Karpas-422 (cell line): ENCODE measurements at places on chromosomes 11 and 22. TPM values are rescaled to one million over a fixed set of nuclear protein-coding genes. Genes with fewer than 3 reads are reported as not detected.

APOL6 gene
- 0.11 and 0.37 TPM in 2 replicates for total RNA-seq

PDGFB gene
- total RNA-seq, result 0.43 and 2.9 TPM in 2 replicates

ADM2 gene
- 0.79 and 1.4 TPM in 2 replicates for total RNA-seq

LRRC74B gene
- total RNA-seq, result not detected in 2 replicates

OR51I1 gene
- total RNA-seq, result not detected in 2 replicates

RCOR2 gene
- total RNA-seq, result 2.1 and 2.4 TPM in 2 replicates

GRCh38 chr11:32448232-32448631, 12.9 kb upstream of the WT1 start:
- peak; percentile 82 for DNase-seq
- no peak overlapping the region for H3K4me3 ChIP-seq
- H3K4me1 ChIP-seq, result peaks cover 5% of the 10 kb centered on the region

- no peak within 1 kb of the TSS for H3K27ac ChIP-seq
- DNase-seq, result no peak
- H3K36me3 ChIP-seq, result no peaks in the 10 kb centered on the region
- H3K27me3 ChIP-seq, result no peaks in the 10 kb centered on the region
- no peak within 1 kb of the TSS for H3K4me3 ChIP-seq
These were observed at the start of gene IGSF22 for GRCh38 chr11:18726040-18726439. IGSF22 (minus strand) TSS chr11:18726188; CDS start chr11:18724236, 1,952 bp downstream.

GRCh38 chr22:47059076-47059475, 296.6 kb downstream of the TBC1D22A start:
- peak overlapping the region; percentile 65 for H3K27ac ChIP-seq
- no peaks in the 10 kb centered on the region for H3K27me3 ChIP-seq
- DNase-seq, result peak; percentile 53
- peaks cover 57% of the 10 kb centered on the region for H3K4me1 ChIP-seq
- H3K4me3 ChIP-seq, result no peak overlapping the region; the same call in 1 of the 2 replicates

DNA sequence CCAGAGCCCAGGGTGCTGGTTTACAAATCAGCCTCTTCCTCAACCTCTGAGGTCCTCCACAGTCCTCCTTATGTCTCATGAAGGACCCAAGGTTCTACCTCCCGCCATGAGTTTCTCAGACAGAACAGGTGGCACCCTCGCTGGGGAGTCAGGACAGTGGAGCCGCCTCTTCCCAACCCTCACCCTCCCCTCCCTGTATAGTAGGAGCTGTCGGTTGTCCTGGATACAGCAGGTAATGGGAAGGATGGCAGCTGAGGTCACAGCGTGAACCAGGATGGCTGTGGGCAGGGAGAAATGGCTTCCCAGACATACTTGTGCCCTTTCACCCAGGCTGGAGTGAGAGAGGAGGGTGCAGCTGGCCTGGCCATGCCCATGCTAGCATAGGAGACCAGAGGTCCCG, 134.6 kb downstream of the CHST1 start:
- DNase-seq, result no peak
- no peaks in the 10 kb centered on the region for H3K36me3 ChIP-seq
- H3K4me1 ChIP-seq, result no peaks in the 10 kb centered on the region
- no peaks in the 10 kb centered on the region for H3K27me3 ChIP-seq
- no peak overlapping the region for H3K4me3 ChIP-seq

- no peak overlapping the region for H3K27ac ChIP-seq
- DNase-seq, result no peak
- peaks cover 36% of the 10 kb centered on the region for H3K4me1 ChIP-seq
- no peak overlapping the region for H3K4me3 ChIP-seq
- no peaks in the 10 kb centered on the region for H3K36me3 ChIP-seq
These were observed 1381.4 kb downstream of the TBC1D22A start for GRCh38 chr22:48143856-48144255.

GRCh38 chr11:77195071-77195755, 67.2 kb downstream of the MYO7A start:
- H3K27ac ChIP-seq, result no peak overlapping the region
- no peaks in the 10 kb centered on the region for H3K36me3 ChIP-seq
- no peak for DNase-seq
- H3K27me3 ChIP-seq, result no peaks in the 10 kb centered on the region

DNA sequence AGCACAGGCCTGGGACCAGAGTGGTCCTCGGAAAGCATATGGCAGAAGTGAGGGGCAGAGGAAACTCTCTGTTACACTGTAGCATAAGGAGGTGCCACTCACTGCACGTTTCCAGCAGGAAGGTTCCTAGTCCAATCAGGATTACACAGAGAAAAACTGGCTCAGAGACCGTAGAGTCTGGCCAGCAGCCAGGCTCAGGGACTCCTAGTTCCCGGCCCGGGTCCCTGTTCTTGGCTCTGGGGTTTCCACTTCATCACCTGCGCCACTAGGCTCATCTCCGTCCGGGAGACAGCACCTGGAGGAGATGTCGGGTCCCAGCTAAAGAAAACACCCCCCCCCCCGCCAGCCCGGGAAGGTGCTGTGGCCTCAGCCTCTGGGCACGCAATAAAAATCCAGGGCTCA, 1.1 kb downstream of the TTLL12 start:
- H3K36me3 ChIP-seq, result peaks cover 9% of the 10 kb centered on the region; the same call in 1 of the 2 replicates
- H3K4me1 ChIP-seq, result peaks cover 13% of the 10 kb centered on the region
- H3K27me3 ChIP-seq, result no peaks in the 10 kb centered on the region
- peak overlapping the region; percentile 22; the same call in 1 of the 2 replicates for H3K27ac ChIP-seq

DNA sequence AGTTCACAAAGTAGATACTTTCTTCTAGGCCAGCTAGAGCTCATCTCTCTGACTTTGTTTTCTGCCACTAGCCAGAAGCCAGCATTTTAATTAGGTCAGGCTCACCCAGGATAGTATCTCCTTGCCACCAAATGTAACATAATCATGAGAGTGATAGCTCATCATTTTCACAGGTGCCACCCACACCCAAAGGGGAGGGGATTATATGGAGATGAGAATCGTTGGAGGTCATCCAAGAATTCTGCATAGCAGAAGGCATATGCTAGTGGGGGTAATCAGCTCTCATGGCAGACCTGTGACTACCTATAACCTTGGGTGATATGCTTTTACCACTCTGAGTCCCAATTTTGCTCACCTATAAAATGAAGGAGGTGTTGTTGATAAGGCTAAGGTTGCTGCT, 523.0 kb downstream of the METTL15 start:
- no peak overlapping the region for H3K27ac ChIP-seq
- no peaks in the 10 kb centered on the region for H3K27me3 ChIP-seq
- no peaks in the 10 kb centered on the region for H3K4me1 ChIP-seq
- H3K36me3 ChIP-seq, result no peaks in the 10 kb centered on the region

DNA sequence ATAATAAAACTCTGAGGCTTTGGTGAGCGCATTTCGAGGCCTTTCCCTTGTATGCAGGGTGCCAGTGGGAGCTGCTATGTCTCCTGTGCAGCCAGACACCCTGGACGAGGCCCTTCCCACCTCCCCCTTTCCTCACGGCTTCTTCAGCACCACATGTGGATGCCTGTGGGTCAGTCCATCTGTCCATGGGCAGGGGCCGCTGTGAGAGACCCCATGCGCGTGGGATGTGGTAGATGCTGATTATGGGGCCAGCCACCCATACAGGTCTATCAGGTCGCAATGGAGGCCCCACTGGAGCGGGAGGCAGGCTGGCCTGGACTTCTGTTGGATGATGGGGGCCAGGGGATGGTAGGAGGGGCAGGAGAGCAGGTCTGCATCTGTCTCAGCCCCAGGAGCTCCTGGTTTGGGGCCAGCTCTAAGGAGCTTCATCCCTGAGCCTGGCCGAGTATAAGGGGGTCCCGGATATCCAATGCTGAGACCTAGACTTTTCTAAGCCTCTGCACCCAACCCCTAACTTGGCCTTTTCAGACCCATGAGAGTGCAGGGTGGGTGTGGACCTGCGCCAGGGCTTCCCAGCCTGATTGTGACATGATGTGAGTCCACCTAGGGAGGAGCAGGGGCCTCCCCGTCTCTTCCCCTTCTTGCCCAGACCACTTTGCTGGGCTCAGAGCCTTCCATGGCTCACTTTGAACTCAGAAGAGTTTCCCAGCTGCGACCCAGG, 14.0 kb upstream of the DGCR8 start:
- no peaks in the 10 kb centered on the region for H3K4me1 ChIP-seq
- DNase-seq, result no peak
- no peak overlapping the region for H3K4me3 ChIP-seq
- H3K27ac ChIP-seq, result no peak overlapping the region
- no peaks in the 10 kb centered on the region for H3K27me3 ChIP-seq

DNA sequence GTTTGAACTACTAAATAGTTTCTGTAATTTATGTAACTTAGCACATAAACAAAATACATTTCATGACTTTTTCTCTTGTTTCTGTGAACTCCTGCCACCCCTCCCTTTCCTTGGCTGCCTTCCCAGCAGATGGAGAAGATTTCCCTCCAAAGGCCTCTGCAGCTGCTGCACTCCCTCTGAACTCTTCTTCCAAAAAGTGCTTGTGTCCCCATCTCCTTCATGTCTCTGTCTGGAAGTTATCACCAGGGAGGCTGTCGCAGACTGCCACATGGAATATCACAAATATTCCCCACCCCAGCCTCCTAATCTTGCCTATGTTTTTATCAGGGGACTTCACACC, 1068.3 kb downstream of the OPCML start:
- no peaks in the 10 kb centered on the region for H3K4me1 ChIP-seq
- DNase-seq, result no peak
- H3K4me3 ChIP-seq, result no peak overlapping the region
- H3K36me3 ChIP-seq, result no peaks in the 10 kb centered on the region
- H3K27me3 ChIP-seq, result no peaks in the 10 kb centered on the region

- H3K27ac ChIP-seq, result no peak overlapping the region
- H3K4me3 ChIP-seq, result no peak overlapping the region
- H3K27me3 ChIP-seq, result no peaks in the 10 kb centered on the region
- H3K4me1 ChIP-seq, result peaks cover 20% of the 10 kb centered on the region
These were observed 31.5 kb downstream of the TSG101 start for GRCh38 chr11:18495271-18495670.

GRCh38 chr22:43837666-43838065, 24.6 kb downstream of the SULT4A1 start:
- no peak overlapping the region for H3K4me3 ChIP-seq
- no peak overlapping the region for H3K27ac ChIP-seq
- H3K4me1 ChIP-seq, result no peaks in the 10 kb centered on the region
- no peaks in the 10 kb centered on the region for H3K27me3 ChIP-seq

DNA sequence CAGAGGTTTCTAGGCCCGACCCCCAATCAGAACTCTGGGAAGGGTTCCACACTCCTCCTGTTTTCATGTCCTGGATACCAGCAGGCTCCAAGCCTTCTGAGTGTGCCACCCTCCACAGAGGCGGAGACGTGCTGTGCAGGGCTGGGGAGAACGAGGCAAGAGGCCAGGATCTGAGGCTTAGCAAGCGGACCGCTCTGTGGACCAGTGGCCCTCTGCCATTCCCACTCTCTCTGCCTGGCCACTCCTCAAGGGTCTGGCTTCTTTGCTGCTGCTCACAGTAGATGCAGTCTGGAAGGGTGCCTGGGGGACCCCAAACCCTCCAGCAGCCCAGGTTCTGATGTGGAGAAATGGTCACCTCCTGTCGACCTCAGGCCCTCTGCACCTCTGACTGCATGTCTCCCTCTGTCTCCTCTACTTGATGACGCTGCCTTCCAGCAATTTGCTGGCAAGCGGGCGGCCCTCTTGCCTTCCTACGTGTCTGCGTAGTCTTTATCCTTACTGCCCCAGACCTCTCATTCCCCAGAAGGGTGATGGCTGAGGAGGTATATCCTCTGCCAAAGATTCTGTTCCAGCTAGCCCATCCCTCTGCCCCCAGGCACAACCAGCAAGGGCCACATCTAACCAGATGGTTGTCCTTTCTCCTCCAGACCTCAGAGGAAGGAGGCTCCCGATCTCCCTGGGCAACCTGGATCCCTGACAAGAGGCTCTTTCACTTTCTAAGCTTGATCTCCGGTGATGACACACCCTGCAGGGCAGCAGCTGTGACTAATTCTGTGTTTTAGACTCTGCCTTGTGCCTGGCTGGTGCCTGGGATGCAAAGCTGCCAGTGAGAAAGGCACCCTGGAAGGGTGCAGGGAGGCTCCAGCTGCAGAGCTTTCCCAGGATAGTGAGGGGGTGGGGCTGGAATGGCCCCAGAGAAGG, 87.3 kb downstream of the NAT10 start:
- H3K27me3 ChIP-seq, result no peaks in the 10 kb centered on the region
- H3K36me3 ChIP-seq, result no peaks in the 10 kb centered on the region
- H3K4me3 ChIP-seq, result no peak overlapping the region
- DNase-seq, result no peak
- H3K4me1 ChIP-seq, result no peaks in the 10 kb centered on the region
- H3K27ac ChIP-seq, result no peak overlapping the region

GRCh38 chr11:46697723-46698122, 2.7 kb downstream of the ARHGAP1 start:
- H3K27ac ChIP-seq, result no peak overlapping the region
- no peak for DNase-seq
- peaks cover 5% of the 10 kb centered on the region for H3K36me3 ChIP-seq
- no peaks in the 10 kb centered on the region for H3K27me3 ChIP-seq

DNA sequence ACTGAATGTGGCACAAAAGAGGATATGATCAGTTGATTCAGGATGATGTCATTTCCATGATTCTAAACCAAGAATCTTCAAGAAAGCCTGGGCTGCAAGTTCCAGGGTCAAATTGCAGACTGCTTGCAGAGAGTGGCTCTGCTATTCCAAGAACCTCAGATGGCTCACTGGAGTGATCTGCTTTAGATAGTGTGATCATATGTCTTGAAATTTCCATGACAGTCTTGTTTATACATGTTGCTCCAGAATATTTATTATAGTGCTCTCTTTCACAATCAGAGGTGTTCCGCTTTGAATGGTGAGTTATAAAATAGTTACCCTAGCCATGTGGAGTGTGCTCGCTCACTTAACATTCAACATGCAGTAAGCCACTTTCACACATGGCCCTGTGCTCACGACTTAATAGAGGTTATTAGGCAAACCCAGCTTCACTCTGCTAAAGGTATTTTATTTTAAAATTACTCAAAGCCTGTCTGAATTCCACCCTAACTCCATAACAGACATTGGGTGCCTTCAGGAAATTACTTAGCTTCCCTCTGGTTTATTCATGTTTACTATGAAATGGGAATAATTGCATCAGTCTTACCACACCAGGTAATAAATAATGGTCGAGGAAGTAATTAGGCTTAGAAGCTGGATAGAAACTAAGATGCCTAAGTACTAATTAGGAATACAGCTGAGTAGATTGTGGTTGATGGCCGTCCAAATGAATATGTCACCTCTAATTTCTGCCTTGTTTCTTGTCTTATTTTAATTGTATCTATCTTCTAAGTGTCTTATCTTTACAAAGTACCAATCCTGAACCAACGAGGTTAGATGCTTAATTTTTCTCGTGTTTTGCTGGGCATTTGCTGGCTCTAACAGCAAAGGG, 187.9 kb downstream of the ETS1 start:
- H3K27me3 ChIP-seq, result no peaks in the 10 kb centered on the region
- 0 out of 2 replicates have a peak overlapping the region, but pooled peaks have one; percentile 25 for H3K4me3 ChIP-seq
- no peaks in the 10 kb centered on the region for H3K36me3 ChIP-seq
